Uterus (tissue), 4 donors: ENCODE measurements at places on chromosomes 6 and 20.

GRCh38 chr20:58028123-58028522 is 200.3 kb downstream of the ANKRD60 start:
- DNase-seq, result no peak

GRCh38 chr20:4896971-4897497 is 104.3 kb downstream of the SLC23A2 start:
- no peak for DNase-seq

DNA sequence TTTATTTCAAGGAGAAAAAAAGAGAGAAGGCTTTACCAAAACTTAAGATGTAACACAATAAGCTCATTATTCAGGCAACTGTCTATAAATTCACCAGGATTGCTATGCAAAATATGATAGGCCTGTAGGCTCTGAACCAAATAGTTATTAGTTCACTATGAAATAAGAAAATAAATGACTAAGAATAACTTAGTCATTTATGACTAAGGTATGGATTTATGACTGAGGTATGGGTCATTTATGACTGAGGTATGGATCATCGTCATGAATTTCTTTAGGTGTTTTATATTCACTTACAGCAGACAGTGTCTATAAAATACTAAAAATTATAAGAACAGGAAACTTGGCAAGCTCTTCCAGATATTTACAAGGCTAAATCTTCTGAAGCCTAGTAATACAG is 52.1 kb upstream of the SNX9 start:
- no peak for DNase-seq

- DNase-seq, result no peak
Observed at GRCh38 chr6:99219788-99220187, 129.7 kb downstream of the FAXC start.

DNA sequence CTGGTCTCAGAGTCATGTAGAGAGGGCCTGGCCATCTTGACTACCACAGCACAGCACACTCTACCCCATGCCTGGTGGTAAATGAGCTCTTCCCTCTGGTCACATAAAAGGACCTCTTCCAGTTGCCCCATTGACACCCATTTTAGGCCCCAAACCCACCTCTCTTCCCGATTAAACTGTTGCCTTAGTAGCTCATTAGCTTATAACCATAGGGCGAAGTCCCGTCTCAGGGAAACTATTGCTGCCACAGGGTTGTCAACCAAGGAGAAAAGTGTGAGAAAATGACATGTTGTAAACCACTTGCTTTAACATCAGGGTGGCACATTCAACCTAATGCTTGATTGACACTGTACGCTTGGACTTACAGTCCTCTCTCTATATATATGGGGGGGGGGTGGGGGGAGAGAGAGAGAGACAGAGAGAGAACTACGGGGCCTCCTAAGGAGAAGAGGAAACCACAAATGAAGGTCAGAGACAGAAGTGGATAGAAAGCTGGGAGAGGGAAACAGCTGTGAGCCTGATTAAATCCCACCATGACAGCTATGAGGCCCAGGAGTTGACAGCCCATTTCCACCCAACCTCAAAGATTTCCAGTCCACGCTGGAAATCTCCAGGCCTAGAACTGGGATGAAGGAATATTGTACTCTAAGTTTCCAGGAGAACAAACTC is 14.9 kb upstream of the BTN1A1 start:
- no peak for DNase-seq

DNA sequence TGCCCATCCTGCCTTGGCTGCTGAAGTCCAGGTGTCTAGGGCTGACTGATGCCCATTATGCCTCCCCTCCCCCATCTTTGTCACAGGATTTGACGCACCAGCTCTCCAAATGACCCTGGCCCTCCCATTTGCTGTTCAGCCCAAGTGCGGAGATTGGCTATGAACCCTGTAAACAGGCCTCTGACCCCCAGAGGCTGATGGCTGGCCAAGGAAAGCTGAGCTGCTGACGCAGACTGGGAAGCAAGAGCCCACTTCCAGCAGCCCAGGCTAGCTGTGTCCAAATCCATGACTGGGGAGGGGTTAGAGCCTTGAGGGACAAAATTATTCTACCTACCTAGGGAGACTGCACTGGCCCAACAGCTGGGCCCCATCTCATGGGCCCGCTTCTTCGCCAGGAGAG is 797 bp upstream of the GNRH2 start:
- peak; percentile 50 for DNase-seq

GRCh38 chr6:166045173-166045859 is 122.3 kb downstream of the TBXT start:
- DNase-seq, result no peak

- DNase-seq, result no peak
Observed at GRCh38 chr6:5208471-5208971, 52.2 kb downstream of the LYRM4 start.

- DNase-seq, result no peak
Observed at GRCh38 chr6:97705568-97705967, 422.6 kb upstream of the MMS22L start.

- no peak for DNase-seq
Observed at GRCh38 chr20:12924126-12924525, 84.6 kb upstream of the SPTLC3 start.

DNA sequence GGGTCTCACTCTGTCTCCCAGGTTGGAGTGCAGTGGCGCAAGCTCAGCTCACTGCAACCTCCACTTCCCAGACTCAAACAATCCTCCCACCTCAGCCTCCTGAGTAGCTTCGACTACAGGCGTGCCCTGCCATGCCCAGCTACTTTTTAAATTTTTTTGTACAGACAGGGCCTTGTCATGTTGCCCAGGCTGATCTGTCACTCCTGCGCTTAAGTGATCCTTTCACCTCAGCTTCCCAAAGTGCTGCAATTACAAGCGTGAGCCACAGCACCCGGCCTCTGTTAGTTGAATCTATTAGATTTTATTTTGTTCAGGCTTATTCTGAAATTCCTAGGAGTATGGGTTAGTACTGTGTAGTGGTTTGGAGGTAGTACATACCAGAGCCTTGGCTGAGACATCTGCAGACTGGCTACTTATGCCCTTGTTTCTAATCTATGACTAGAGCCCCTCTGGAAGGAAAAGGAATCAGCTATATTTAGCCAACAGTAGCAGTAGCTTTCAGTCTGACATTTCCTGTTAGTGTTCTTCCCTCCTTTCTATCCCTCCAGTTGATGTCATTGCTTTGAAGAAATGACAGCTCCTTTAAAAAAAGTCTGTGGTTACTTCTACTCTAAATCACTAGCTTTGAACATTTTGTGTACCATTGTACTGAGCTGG is 74.4 kb downstream of the ITCH start:
- DNase-seq, result no peak

GRCh38 chr6:83442752-83443151 is 11.9 kb upstream of the ME1 start:
- DNase-seq, result no peak

DNA sequence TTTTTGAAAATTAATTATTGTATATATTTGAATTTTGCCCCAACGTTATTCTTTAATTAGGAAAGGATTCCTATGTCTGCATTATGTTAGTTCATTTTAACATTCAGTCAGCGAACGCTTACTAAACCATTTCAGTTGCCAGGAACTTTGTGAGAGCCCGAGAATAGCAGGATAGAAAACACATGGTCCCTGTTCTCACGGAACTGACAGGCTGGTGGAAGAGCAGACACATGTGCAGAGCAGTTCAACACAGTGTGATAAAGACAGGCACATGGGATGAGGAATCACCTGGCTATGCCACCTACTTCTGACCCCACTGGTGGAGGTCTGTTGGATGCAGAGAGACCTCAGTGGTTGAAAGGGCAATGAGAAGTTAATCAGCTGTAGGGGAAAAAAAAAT is 367.2 kb downstream of the EPM2A start:
- no peak for DNase-seq

- no peak for DNase-seq
Observed at GRCh38 chr6:127053875-127054235, 64.6 kb upstream of the RSPO3 start.

GRCh38 chr6:109736273-109737025 is 45.4 kb downstream of the FIG4 start:
- DNase-seq, result no peak

DNA sequence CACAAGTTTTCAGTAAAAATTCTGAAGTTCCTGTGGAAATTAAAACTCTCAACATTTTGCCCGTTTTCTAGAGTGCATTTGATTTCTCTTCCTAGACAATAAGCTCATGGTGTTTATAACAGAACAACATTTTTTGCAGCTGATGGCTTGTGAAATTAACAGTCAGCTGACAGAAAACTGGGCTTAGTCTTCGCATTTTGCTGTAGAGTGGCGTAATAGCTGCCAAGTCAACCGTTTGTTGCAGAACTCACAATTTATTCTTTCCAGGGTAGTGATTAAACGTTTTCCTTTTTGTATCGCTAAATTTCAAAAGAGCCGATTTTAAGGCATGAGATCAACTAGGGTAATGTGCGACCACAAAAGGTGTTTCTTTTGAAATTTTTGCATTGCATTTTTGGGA is 1.4 kb downstream of the SPO11 start:
- DNase-seq, result no peak

DNA sequence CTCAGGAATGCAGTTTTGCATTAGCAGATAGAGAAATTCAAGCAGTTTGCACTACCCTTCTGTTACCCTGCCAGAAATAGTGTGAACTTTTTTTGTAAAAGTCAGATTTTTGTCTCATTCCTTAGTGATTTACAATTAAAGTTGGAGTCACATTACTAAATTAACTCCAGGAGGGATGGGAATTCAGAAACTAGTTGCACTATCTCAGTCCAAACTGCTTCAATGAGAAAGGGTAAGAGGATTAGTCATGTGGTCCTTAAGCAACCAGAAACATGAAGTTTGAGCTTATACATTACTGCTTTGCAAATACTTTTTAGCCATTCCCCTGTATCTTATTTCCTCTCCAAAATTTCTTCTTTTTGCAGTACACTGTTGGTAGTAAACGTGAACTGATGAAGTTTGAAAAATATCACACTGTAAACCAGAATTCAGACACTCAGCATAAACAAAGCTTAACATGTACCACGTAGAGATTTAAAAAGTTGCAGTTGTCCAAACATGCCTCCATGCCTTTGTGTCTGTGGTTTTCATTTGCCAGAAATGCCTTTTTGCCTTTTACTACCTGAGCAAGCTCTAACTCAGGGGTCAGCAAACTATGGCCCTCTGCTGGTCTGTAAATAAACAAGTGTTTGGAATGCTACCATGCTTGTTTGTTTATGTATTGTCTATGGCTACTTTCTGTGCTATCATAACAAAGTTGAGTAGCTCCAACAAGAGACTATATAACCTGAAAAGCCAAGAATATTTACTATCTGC is 49.7 kb downstream of the TP53INP2 start:
- DNase-seq, result no peak

GRCh38 chr20:46991880-46992639 is 97.4 kb downstream of the EYA2 start:
- DNase-seq, result no peak

DNA sequence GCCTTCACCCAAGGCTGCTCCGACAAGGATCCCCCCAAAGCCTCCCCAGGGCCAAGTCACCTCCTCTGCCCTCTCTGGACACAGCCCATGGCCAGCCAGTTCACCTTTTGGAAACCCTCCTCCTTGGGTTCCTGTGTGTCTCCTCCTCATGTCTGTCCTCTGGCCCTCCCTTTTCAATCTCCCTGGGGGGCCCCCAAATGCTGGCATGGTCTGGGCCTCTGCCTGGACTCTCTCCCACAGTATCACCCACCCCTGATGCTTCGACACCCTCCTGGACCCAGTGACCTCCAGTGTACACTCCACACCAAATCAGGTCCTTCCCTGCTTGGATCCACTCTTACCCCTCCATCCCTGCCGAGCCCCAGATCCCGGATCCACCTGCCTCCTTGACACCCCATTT is 46.7 kb upstream of the NNAT start:
- DNase-seq, result no peak

DNA sequence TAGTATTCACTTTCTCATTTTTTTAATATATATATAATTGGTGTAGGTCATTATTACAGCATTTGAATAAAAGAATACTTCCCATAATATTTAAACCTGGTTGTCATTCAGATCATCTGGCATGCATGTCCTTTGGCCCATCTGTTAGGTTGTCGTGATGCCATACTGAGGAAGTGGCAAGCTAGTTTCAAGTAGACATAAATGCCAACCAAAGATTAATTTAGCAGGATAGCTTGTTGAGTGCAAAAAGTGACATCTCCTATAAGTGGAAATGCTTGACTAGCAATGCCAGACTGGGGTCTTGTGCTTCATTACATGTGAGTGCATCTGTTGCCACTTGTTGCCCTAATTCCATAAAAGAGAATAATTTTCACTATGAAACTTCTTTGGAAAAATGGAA is 1044.7 kb downstream of the GRIK2 start:
- DNase-seq, result no peak
